ENCODE measurements at places on chromosomes 6 and 20. TPM values are rescaled to one million over a fixed set of nuclear protein-coding genes. Genes with fewer than 3 reads are reported as not detected.
A peak's percentile ranks its signal among the peaks of the same experiment; 100 is the strongest.

DNA sequence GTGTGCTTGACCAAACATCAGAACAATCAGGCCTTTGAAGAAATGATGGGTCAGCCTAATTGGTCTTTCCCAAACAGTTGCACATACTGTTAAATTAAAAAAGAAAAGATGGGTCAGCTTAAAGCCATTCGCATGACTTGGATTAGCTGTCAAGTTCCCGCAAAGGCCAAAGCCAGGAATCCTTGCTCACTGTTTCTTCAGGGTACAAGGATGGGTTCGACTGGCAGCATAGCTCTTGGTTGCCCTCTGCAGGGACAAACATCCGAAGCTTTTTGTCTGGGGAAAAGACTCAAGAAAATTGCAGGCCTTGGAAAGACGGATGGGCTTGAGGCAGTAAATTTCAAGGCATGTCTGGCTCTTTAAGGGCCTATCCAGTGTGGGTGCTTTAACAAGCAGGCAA is 168.0 kb downstream of the HDGFL1 start:
- peak overlapping the region; percentile 15 for H3K27ac ChIP-seq
- no peaks in the 10 kb centered on the region for H3K27me3 ChIP-seq
- no peak overlapping the region for H3K4me3 ChIP-seq
- H3K36me3 ChIP-seq: no peaks in the 10 kb centered on the region
- no peaks in the 10 kb centered on the region for H3K4me1 ChIP-seq
- DNase-seq: no peak

- no peaks in the 10 kb centered on the region for H3K36me3 ChIP-seq
- H3K4me1 ChIP-seq: peaks cover 8% of the 10 kb centered on the region
- no peak overlapping the region for H3K4me3 ChIP-seq
- no peak for DNase-seq
- H3K27me3 ChIP-seq: no peaks in the 10 kb centered on the region
These were observed 66.4 kb upstream of the DUSP22 start for GRCh38 chr6:225907-226306.

PGC gene
- total RNA-seq: 3.4 TPM

ESR1 gene
- 50.3 TPM for total RNA-seq
